ENCODE measurements at places on chromosomes 7 and 10.

DNA sequence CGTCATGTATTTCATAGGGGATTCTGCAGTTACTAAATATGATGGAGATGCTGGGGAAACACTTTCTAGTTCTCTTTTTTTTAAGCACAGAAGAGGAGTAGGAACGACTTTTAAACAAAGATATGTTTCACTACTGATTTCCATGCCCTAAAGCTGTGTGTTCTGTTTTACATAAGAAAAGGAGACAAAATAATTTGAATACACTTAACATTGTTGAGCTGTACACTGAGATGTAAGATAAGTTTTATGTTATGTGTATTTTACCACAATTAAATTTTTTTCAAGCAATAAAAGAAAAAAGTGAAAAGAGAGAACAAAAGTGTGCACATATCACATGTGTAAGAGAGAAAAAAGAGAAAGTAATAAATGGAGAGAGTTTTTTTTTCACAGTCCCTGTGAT lies 408.2 kb downstream of the PHTF2 start:
- no peak for DNase-seq

DNA sequence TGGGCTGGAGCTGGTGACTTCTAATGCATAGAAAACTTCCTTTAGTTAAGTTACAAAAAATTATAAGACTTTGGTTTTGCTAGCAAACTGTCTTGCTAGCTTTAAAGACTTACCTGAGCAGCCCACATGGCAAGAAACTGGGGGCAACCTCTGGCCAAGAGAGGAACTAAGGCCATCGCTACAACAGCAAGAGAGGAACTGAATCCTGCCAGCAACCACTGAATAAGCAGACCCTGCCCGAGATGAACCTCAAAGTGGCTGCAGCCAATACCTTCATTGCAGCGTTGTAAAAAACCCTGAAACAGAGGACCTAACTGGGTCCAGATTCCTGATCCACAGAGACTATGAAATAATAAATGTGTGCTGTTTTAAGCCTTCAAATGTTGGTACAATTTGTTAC lies 54.6 kb upstream of the STARD3NL start:
- no peak for DNase-seq

DNA sequence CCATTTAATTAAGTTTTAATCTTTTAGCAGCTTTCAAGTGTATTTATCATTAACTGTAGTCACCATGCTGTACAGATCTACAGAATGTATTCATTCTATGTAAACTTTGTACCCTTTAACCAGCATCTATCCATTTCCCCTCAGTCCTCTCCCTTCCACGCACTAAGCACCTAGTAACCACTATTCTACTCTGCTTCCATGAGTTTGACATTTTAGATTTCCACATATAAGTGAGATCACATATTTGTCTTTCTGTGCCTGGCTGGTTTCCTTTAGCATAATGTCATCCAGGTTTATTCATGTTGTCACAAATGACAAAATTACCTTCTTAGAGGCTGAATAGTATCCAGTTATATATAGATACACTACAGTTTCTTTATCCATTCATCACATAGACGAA lies 79.7 kb downstream of the BTAF1 start:
- no peak for DNase-seq

- no peak for DNase-seq
Observed at GRCh38 chr7:136009488-136010079, 32.4 kb upstream of the MTPN start.

DNA sequence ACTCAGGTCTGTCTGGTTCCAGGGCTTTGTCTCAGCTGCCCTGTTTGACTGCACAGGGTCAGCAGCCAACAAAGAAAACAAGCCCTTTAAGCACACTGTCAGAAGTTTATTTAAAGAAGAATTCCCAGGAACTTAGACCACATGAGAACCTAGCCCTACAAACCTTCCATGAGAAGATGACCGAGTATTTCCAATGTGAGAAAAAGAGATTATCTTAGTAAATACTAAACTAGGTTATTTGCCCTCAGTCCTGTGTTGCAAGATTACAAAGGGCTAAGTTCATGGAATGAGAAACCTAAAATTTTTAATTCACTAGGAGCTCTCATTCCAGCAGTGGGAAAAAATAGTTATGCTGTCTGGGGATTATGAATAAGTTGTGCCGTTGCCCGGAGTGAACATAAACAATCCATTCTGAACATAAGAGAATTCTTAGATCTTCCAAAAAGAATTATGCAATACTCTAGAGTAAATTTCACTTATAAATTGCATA lies 46.7 kb downstream of the NOC3L start:
- DNase-seq: no peak

All from ovary (tissue), 10 donors.